ENCODE measurements at places on chromosomes 1 and 21.
A peak's percentile ranks its signal among the peaks of the same experiment; 100 is the strongest.

GRCh38 chr1:170305777-170306512 is 160.2 kb downstream of the NTMT2 start:
- DNase-seq = no peak

- peak; percentile 31 for DNase-seq
These were observed 182.3 kb upstream of the GALNT2 start for GRCh38 chr1:229884765-229885164.

DNA sequence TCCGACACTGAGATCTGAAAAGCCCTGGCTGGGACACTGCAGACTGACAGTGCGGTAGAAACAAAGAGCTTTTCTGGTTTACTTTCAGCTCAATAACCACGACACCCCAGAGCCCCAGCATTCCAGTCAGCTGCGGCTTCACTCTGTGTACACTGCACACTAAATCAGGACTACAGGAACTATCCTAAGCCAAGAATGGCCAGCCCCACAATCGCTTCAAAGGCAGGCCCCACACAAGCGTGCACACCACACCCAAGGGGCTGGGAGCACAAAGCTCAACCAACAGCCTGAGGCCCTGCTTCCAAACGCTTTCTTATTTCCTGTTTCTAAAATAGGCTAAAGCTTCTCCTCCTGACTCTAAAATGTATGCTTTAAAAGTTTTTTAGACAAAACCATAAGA is 28.4 kb downstream of the URB1 start:
- DNase-seq = no peak

DNA sequence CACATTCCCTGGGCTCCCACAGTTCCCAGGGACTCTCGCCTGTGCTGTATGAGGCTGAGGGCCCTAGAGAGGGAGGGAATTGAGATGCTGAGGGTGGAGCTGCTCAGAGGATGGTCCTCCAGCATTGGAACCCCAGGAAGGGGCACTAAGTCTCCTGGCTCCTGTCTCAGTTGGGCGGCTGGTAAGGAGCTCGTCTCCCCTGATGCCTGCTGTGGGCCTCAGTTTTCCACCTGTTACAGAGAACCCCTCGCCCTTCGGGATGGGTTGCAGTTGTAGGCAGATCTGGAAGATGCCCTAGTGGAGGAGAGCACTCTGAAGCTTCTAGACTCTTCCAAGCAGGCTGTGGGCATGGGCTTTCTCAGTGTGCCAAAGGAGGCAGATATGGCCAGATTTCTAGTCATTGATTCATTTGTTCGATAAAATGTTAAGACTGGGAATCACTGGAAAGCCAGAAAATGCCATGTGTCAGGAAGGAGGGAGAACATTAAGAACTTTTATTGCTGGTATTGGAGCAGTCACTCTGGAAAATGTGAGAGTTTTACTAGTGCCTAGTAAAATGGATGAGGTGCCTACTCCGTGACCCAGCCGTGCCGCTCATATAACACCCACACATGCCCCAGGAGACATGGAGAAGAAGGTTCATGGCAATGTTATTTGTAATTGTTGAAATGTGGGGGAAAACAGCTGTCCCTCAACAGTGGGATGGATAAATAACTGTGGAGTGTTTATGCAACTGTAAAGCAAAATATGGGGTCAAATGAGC is 828 bp upstream of the MYBPH start:
- DNase-seq = no peak

- DNase-seq = no peak
These were observed 22.7 kb upstream of the PRKACB start for GRCh38 chr1:84121360-84121759.

DNA sequence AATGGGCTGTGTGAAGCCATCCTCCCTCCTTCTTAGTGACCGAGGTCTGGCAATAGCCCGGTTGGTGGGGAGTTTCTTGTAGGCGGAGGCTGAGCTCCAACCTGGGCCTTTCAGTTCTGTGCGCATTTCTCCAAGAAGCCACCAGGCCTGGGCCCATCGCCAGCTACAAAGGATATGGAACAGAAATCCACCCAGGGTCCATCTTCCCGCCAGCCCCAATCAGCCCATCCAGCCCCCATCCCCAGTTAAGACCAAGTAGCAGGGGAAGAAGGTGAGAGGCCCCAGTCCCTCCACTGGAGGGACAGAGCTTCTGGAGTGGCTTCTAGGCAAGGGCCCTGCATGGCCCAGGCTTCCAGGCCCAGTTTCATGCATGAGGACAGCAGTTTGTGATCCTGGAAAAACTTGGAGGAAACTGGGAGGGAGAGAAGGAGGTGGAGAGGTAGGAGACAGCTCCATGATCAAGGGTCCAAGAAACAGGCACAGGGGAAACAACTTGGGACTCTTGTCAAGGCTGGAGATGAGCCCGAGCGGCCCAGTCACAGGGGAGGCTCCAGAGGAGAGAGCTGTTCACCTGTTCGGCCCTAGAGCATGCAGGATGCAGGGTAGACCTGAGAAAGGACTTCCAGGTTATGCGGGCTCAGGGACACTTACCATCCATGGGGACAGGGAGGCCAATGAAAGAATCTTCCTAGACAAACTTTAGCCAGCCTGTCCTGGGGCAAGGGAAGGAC is 261.2 kb downstream of the PTPRU start:
- DNase-seq = no peak

All from T47D (cell line).